ENCODE measurements at places on chromosomes 1 and 21.

GRCh38 chr1:111285879-111286278 lies 4.8 kb upstream of the CHIA start:
- no peak for DNase-seq

- DNase-seq, result no peak
These were observed 27.1 kb downstream of the RIMS3 start for GRCh38 chr1:40638097-40639036.

DNA sequence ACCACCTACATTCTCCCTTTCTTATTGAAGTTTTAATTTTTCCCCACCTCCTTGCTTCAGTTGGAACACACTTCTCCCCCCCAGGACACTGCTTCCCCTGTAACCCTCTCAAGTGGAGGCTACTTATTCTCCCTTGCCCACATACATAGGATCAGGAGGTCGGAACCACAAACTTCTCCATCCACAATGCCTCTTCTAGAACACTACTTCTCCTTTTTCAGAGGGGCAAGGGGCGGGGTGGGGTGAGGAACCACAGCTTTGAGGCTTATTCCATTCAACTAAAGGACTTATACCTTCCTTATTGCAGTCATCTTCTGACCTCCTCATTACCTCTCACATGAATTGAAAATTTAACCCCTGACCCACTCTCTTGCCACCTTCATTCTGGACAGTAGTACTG lies 81.3 kb downstream of the NEK7 start:
- DNase-seq, result no peak

- no peak for DNase-seq
These were observed 157.0 kb downstream of the PCBP3 start for GRCh38 chr21:45800339-45801080.

DNA sequence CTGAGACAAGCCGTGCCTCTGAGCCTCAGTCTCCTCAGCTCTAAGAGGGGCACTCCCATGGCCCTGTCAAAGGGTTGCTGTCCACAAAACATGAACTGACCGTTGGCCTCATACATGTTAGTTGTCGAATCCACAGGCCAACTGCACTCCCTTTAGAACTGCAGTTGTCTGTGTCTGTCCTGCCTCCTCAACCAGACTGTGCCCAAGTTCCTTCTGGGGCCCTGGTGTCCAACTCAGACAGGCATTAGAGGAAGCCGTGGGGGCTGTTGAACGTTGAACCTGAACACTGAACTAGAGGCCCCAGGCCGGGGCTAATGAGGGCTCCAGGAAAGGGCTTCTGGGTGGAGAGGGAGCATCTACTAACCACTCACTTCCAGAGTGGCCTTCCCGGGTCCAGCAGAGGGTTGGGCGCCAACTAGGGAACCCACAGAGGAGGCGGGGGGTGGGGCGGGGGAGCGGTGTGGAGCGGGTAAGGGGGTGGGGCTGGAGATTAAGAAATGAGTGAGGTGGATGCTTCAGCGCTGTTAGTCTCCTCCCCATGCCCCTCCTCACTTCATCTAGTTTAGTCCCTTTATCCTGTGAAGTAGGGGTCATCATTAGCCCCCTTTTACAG lies at the start of gene RAB42:
Gene RAB42, plus strand, starts transcription at position 558 of the 613 bp plus-strand sequence. CDS start 247 bp downstream, outside the sequence.
- DNase-seq, result no peak

DNA sequence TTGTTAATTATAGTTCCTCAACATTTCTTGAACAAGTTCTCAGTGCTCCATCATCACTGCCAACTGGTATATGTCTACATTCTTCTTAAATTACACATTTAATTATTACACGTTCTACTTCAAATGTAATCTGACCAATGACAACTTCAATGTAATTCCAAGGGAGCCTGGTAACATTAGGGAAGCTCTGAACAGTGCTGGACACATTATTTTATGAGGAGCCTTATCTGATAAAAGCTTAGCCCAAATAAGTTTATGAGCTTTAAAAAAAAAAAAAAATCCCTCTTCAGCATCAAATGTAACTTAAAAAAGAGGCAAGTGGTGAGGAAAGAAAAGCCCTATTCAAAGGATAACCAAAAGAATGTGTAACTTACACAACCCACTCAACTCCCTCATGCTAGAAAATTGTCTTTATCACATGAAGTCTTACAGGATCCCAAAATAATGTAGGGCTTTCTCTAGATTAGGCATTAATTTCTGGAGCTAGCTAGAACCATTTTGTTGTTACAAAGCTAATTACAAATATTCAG lies 35.2 kb upstream of the ABCA4 start:
- DNase-seq, result no peak

All from A172 (cell line).